ENCODE measurements at places on chromosomes 11 and 22. TPM values are rescaled to one million over a fixed set of nuclear protein-coding genes. Genes with fewer than 3 reads are reported as not detected.

The PRG2 gene
- not detected for total RNA-seq

The DDT gene
- 128 TPM for total RNA-seq

The IGLL5 gene
- total RNA-seq, result not detected

GRCh38 chr22:48699511-48699910 lies 1128.2 kb downstream of the BRD1 start:
- no peak for DNase-seq

DNA sequence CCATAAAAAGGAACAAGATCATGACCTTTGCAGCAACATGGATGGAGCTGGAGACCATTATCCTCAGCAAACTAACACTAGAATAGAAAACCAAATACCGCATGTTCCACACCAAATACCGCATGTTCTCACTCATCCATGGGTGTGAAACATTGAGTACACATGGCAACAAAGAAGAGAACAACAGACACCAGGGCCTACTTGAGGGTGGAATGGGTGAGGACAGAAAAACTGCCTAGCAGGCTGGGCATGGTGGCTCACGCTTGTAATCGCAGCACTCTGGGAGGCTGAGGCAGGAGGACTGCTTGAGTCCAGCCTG lies 12.3 kb downstream of the EHD1 start:
- no peak for DNase-seq

GRCh38 chr22:32546496-32546895 lies 71.9 kb downstream of the FBXO7 start:
- peak; percentile 19 for DNase-seq

DNA sequence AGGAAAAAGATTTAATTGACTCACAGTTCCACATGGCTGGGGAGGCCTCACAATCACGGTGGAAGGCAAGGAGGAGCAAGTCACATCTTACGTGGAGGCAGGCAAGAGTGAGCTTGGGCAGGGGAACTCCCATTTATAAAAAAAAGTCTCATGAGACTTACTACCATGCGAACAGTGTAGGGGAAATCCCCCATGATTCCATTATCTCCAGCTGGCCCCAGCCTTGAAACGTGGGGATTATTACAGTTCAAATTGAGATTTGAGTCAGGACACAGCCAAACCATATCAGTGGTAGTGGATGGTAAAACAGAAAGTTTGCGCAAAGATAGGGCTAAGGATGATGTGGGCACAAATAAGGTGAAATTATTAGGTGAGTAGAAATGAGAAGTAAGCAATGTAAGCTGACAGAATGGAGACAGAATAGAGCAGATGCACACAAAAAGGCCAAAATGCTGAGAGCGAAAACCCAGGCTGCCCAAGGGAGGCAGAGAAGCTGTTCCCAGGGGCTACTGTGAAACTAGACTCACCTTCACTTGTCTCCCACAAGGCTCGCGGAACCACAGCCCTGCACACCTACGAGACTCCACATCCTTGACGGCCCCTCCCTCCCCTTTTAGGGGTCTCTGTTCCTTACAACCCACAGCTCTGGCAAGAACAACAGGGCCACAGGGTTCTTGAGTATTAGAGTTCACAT lies 377.6 kb downstream of the CADM1 start:
- no peak for DNase-seq
